ENCODE measurements at places on chromosomes 2 and 18. TPM values are rescaled to one million over a fixed set of nuclear protein-coding genes. Genes with fewer than 3 reads are reported as not detected.

DNA sequence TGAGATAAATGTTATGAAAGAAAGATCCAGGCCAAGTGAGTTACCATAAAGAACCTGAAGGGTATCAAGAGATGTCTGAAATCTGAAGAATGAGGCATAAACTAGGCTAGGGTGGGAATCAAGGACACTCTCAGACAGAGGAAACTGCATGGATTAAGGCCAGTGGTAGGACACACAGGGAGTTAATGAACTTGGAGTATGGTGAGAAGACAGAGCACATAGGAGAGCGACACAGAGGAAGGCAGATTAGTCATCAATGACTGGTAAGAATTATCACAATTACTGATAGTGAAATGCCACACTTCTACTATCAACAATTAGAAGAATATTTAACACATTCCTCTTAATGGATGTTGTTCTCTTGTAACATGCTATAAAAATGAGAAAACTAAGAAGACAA, 76.9 kb downstream of the TTC21B start:
- no peak for DNase-seq
- no peaks in the 10 kb centered on the region for H3K4me1 ChIP-seq
- no peaks in the 10 kb centered on the region for H3K27me3 ChIP-seq

DNA sequence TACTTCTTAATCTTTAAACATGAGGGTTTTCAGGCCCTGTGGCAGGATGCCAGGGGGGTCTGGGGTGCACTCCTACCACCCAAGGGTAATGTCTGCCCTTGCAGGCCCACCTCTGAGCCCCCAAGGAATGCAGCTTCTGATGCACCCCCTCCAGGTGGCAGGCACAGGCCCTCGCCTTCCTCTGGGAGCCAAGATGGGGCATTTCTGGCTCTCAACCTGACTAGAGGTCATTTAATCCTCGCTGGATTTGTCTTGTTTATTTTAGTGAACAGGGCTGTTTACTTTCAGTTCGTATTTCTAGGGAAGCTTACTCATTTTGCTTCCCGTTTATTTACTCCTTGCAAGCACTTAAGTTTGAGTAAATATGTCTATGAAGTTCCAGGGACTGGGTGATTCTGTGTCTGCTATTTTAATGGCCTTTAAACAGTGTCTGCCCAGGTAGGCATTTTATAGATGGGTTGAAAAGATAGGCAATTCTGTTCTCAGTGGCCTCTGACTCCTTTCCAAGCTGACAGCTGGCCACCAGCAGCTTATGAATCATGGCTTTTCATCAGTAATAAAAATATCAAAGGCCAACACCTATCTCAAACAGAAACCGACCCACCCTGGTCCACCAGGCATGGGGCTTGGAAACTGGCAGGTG, 11.1 kb upstream of the DNPEP start:
- peaks cover 9% of the 10 kb centered on the region for H3K36me3 ChIP-seq
- no peak overlapping the region for H3K4me3 ChIP-seq
- no peaks in the 10 kb centered on the region for H3K27me3 ChIP-seq
- peaks cover 17% of the 10 kb centered on the region for H3K4me1 ChIP-seq
- H3K27ac ChIP-seq, result no peak overlapping the region

GRCh38 chr2:219661955-219662395, 34.5 kb downstream of the SLC4A3 start:
- peaks cover 4% of the 10 kb centered on the region for H3K27me3 ChIP-seq
- DNase-seq, result no peak
- no peak overlapping the region for H3K27ac ChIP-seq
- no peaks in the 10 kb centered on the region for H3K4me1 ChIP-seq
- peaks cover 24% of the 10 kb centered on the region for H3K36me3 ChIP-seq

- H3K27ac ChIP-seq, result peak overlapping the region; percentile 68
- DNase-seq, result no peak
- H3K4me3 ChIP-seq, result peak overlapping the region; percentile 30
Observed at GRCh38 chr18:76463358-76463757, 31.7 kb downstream of the ZNF516 start.

GRCh38 chr18:8627107-8627472, 17.9 kb downstream of the RAB12 start:
- H3K4me1 ChIP-seq, result peaks cover 33% of the 10 kb centered on the region
- no peaks in the 10 kb centered on the region for H3K36me3 ChIP-seq
- H3K27ac ChIP-seq, result no peak overlapping the region
- H3K27me3 ChIP-seq, result peaks cover 1% of the 10 kb centered on the region

- no peak overlapping the region for H3K27ac ChIP-seq
- no peak for DNase-seq
Observed at GRCh38 chr2:11305338-11305737, 39.1 kb downstream of the ROCK2 start.

GRCh38 chr2:31075941-31076590, 62.2 kb downstream of the GALNT14 start:
- H3K4me1 ChIP-seq, result peaks cover 17% of the 10 kb centered on the region
- no peak for DNase-seq
- H3K4me3 ChIP-seq, result no peak overlapping the region
- H3K27ac ChIP-seq, result no peak overlapping the region

- H3K36me3 ChIP-seq, result no peaks in the 10 kb centered on the region
- peaks cover 39% of the 10 kb centered on the region for H3K4me1 ChIP-seq
- peak overlapping the region; percentile 88 for H3K4me3 ChIP-seq
- peak overlapping the region; percentile 78 for H3K27ac ChIP-seq
- DNase-seq, result peak; percentile 63
Observed at GRCh38 chr2:54557601-54558187, 101.6 kb downstream of the SPTBN1 start.

- H3K27me3 ChIP-seq, result peaks cover 5% of the 10 kb centered on the region
- H3K27ac ChIP-seq, result peak overlapping the region; percentile 39
- no peak overlapping the region for H3K4me3 ChIP-seq
- DNase-seq, result no peak
Observed at GRCh38 chr2:144446136-144446535, 73.8 kb downstream of the ZEB2 start.

GRCh38 chr2:240269886-240270285, 129.4 kb upstream of the OTOS start:
- H3K4me3 ChIP-seq, result no peak overlapping the region
- peaks cover 7% of the 10 kb centered on the region for H3K36me3 ChIP-seq
- no peaks in the 10 kb centered on the region for H3K27me3 ChIP-seq

GRCh38 chr2:119371111-119371510, 4.3 kb downstream of the DBI start:
- peaks cover 14% of the 10 kb centered on the region for H3K4me1 ChIP-seq
- no peak for DNase-seq
- peaks cover 4% of the 10 kb centered on the region for H3K27me3 ChIP-seq
- no peak overlapping the region for H3K4me3 ChIP-seq

DNA sequence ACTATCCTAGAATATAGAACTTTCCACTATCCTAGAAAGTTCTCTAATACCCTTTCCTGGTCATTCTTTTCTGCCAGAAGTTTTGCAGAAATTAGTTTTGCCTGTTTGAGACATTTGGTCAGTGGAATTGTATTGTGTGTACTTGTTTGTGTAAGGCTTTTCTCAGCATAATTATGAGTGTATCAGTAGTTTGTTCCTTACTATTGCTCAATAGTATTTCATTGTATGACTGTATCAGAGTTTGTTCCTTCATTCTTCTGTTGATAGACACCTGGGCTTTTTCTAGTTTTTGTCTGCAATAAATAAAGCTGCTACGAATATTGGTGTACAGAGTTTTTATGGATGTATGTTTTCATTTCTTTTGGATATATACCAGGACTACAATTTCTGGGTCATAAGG, 27.2 kb downstream of the CCDC138 start:
- no peaks in the 10 kb centered on the region for H3K4me1 ChIP-seq
- H3K27ac ChIP-seq, result no peak overlapping the region
- DNase-seq, result no peak
- no peak overlapping the region for H3K4me3 ChIP-seq
- peaks cover 2% of the 10 kb centered on the region for H3K27me3 ChIP-seq

- H3K4me1 ChIP-seq, result no peaks in the 10 kb centered on the region
- H3K27ac ChIP-seq, result no peak overlapping the region
- H3K36me3 ChIP-seq, result no peaks in the 10 kb centered on the region
- no peak overlapping the region for H3K4me3 ChIP-seq
- DNase-seq, result no peak
Observed at GRCh38 chr2:159449504-159450124, 163.1 kb upstream of the WDSUB1 start.

- peaks cover 17% of the 10 kb centered on the region for H3K27me3 ChIP-seq
- DNase-seq, result peak; percentile 71
- H3K4me1 ChIP-seq, result peaks cover 47% of the 10 kb centered on the region
- H3K27ac ChIP-seq, result peak overlapping the region; percentile 91
Observed at GRCh38 chr18:57523171-57523956, 63.1 kb downstream of the FECH start.

DNA sequence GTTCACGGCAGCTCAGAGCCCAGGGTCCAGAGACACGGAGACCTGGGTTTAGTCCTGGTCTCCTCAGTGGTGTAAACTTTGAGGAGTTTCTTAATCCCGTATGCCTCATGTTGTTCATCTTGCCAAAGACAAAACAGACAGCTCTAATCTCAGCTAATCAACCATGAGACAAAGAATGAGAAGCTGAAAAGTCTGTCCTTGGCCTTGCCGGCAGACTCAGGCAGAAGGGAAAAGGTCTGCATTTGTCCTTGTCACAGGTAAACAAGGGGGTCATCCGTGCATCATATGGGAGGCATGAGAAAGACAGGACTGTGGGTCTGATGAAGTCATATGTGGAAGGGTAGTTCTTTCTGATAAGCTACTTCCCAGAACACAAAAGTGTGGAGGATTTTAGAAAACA, 1.8 kb upstream of the ARMC9 start:
- H3K27me3 ChIP-seq, result peaks cover 4% of the 10 kb centered on the region
- H3K4me3 ChIP-seq, result peak overlapping the region; percentile 28
- H3K27ac ChIP-seq, result no peak overlapping the region

DNA sequence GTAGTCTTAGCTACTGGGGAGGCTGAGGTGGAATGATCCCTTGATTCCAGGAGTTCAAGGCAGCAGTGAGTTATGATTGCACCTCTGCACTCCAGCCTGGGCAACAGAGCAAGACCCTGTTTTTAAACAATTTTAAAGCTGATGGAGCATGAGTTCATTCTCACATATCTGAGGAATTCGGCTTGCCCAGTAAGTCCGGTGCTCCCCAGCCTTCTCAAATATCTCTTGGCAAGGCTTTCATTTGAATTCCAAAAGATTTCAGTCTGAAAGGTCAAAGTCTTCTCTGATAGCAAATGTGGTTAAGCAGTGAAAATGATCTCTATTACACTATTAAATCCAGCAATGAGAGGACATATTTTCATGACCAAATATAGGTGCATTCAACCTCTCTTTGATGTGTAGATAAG, 27.9 kb downstream of the PIEZO2 start:
- no peaks in the 10 kb centered on the region for H3K36me3 ChIP-seq
- no peaks in the 10 kb centered on the region for H3K4me1 ChIP-seq
- no peak overlapping the region for H3K4me3 ChIP-seq
- H3K27me3 ChIP-seq, result no peaks in the 10 kb centered on the region
- no peak for DNase-seq
- no peak overlapping the region for H3K27ac ChIP-seq

DNA sequence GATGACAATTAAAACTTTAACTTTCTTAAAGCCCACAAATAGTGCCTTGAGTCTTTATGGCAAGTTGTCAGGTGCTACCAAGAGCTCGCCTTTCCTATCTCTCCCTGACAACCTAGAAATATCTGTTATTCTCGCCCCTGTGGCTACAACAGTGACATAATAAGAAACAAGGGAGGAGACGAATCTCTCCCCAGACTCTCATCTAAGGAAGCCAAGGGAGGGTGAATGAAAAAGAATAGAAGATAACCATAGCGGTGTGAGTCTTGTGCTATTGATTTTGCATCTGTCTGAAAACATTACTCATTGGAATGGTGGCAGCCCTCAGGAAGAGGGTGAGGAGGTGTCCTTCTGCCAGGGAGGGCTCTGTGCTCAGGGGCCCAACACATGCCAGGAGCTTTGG, 114.3 kb downstream of the ALK start:
- peaks cover 6% of the 10 kb centered on the region for H3K36me3 ChIP-seq
- H3K27ac ChIP-seq, result no peak overlapping the region
- peaks cover 3% of the 10 kb centered on the region for H3K27me3 ChIP-seq

DNA sequence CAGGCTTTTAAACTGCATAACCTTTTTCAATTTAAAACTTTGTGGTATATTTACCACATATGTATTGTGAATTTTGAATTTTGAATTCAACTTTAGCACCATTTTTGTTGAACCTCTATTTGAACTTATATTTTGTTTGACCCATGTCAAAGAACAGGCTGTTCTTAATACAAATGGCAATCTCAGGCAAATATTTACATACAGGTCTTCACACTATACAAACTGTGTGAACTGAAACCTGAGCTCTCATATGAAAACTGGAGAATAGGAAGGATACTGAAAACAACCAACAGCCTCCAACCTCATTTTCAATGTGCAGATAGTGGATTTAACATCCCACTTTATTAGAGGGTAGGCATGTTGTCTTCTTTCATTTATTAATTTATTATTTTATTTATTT, 491.8 kb downstream of the KCNJ3 start:
- H3K4me3 ChIP-seq, result no peak overlapping the region
- H3K27me3 ChIP-seq, result peaks cover 4% of the 10 kb centered on the region
- H3K27ac ChIP-seq, result no peak overlapping the region
- DNase-seq, result no peak
- no peaks in the 10 kb centered on the region for H3K4me1 ChIP-seq

DNA sequence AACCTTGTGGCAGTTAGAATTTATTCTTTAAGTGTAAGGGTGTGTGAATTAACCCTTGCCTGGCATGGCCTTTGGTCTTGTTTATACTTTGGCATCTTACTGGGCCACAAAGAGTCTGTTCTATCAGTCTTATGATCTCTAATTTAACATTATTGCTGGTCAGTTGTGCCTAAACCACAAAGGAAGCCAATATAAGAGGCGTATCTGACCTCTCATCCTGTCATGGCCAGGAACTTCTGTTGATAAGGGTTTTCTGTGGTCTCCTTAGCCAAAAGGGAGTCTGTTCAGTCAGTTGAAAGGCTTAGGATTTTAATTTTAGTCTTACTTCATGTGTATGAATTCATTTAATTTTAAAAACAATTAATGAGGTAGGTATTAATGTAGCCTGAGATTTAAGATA, 127.2 kb downstream of the LRRTM4 start:
- H3K4me3 ChIP-seq, result no peak overlapping the region
- no peak for DNase-seq
- H3K4me1 ChIP-seq, result peaks cover 22% of the 10 kb centered on the region
- H3K27ac ChIP-seq, result no peak overlapping the region

DNA sequence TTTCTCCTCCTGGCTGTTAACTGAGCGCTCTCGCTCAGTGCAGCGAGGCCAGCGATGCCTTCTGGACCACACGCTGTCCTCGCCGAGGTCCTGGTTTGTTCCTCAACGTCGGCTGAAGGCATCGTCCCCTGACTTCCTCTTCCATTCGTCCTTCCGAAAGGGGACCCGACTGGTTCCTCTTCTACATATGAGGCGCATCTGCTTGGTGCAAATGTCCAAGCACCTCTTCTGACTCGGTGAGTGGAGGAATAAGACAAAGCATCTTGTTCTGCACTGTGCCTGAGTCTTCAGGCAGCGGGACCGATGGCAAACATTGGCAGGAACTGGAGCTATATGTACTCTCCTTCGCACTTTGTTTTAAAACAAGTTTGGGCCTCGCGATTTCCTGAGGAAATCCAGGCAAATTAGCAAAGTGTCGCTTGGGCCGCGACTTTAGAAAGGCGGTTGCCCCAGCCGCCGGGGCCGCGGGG, 621 bp upstream of the KCNS3 start:
- peaks cover 16% of the 10 kb centered on the region for H3K27me3 ChIP-seq
- peak overlapping the region; percentile 91 for H3K4me3 ChIP-seq
- H3K4me1 ChIP-seq, result peaks cover 6% of the 10 kb centered on the region
- H3K27ac ChIP-seq, result peak overlapping the region; percentile 75

RUFY4 gene
- total RNA-seq, result not detected

NAT8 gene
- total RNA-seq, result not detected

TMEM198 gene
- 40.9 TPM for total RNA-seq

MARCHF4 gene
- total RNA-seq, result 26.1 TPM

POTEI gene
- 1.4 TPM for total RNA-seq

C2orf80 gene
- not detected for total RNA-seq

SP5 gene
- 1.8 TPM for total RNA-seq

MERTK gene
- 2.3 TPM for total RNA-seq

CCDC74A gene
- total RNA-seq, result 0.54 TPM

QPCT gene
- 7.4 TPM for total RNA-seq

KLHL30 gene
- 3.5 TPM for total RNA-seq

NUP35 gene
- total RNA-seq, result 8.6 TPM

ALK gene
- total RNA-seq, result 9.6 TPM
